ENCODE measurements at places on chromosomes 16 and 17.

DNA sequence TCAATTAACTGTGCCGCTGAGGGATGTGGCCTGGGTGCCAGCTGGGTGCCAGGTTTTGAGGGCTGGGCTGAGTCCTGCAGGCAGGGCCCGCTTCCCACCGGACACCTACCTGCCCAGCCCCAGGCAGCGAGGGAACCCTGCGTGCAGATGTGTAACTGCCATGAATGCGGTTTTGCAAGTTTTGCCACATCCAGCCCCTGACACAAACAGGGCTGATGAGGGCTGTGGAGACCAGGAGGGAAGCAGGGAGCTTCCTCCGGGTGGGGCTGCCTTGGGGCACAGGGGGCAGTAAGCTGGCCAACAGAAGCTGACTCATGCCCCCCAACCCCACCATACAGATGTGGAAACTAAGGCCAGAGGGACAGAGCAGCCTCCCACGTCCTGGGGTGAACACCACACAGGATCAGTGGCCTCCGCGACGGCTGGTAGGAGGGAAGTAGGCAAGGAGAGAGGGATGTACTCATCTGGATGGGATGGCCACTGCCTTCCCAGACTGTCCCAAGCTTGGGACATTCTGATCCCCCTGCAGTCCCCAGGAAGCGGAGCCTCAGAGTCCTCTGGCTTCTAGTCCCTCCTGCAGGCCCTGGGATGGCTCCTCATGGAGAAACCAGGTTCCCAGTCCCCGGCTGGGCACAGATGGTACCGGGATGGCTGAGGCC lies 1.6 kb downstream of the UBALD1 start:
- no peak for DNase-seq

GRCh38 chr16:57690782-57691471 lies 3.7 kb upstream of the DRC7 start:
- DNase-seq: no peak

DNA sequence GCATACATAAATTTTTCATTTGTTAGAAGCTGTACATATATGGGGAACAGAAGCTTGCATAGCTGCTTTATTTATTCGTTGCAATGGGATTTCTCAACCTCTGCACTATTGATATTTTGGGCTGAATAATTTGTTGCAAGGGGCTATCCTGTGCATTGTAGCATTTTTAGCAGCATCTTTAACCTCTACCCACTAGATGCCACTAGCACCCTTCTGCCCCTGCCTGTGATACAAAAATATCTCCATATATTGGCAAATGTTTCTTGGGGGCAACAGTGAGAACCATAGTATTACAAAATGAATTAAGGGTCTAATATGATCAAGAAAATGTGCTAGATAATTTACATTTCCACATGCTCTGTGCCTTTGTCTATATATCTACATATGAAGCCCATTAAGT lies 1401.0 kb downstream of the CDH11 start:
- no peak for DNase-seq

- DNase-seq: no peak
Observed at GRCh38 chr17:50272246-50272645, 2.0 kb upstream of the TMEM92 start.

GRCh38 chr17:57672971-57673370 lies 72.1 kb downstream of the CCDC182 start:
- no peak for DNase-seq
